ENCODE measurements at places on chromosomes 4 and X.

- no peak for DNase-seq
Measured at GRCh38 chrX:19956306-19956705, 34.6 kb downstream of the BCLAF3 start.

- DNase-seq = no peak
Measured at GRCh38 chrX:4094926-4095325, 381.5 kb upstream of the PRKX start.

GRCh38 chrX:9355739-9356138 is 109.1 kb upstream of the TBL1X start:
- no peak for DNase-seq

- no peak for DNase-seq
Measured at GRCh38 chr4:92519727-92520126, 216.0 kb downstream of the GRID2 start.

DNA sequence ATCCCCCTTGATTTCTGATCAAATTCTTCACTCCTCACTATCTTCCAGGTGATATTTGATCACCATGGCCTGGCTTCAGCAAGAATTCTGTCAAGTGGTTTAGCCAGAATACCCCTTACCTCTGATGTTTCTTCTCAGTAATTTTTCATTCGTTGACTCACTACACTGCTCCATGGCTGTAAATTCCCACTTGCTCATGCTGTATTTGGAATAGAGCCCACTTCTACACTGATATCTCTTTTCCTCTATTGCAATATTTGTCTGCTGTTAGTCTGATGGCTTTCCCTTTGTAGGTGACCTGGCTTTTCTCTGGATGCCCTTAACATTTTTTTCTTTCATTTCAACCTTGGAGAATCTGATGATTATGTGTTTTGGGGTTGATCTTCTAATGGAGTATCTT is 73.9 kb upstream of the DIPK2B start:
- no peak for DNase-seq

- DNase-seq = no peak
Measured at GRCh38 chr4:74934016-74934831, 1.3 kb downstream of the PARM1 start.

GRCh38 chr4:71415491-71415890 is 76.7 kb downstream of the SLC4A4 start:
- DNase-seq = no peak

GRCh38 chr4:138646383-138646782 is 369.2 kb upstream of the NOCT start:
- no peak for DNase-seq

GRCh38 chrX:72367516-72367915 is 61.8 kb upstream of the CITED1 start:
- DNase-seq = no peak

- no peak for DNase-seq
Measured at GRCh38 chr4:186260504-186261448, 5.2 kb upstream of the F11 start.

DNA sequence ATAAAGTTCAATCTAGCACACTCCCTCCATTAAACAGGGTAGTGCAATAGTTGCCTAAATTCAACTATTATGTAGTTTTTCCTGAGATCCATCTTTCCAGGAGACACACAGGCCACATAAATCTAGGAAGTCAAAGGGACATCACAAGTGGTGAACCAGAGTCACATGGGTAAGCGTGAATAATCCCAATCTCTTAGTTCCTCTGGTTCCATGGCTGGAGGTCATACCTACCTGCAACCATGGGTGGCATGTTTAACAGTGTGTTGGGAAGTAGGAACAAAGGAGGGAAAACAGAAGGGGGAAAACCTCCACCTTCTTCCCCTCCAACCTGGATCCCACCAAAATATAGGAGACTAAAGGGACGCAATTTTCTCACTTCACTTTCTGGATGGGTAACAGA is 2651.6 kb downstream of the ARAP2 start:
- no peak for DNase-seq

GRCh38 chrX:140433582-140433981 is 71.3 kb downstream of the SOX3 start:
- no peak for DNase-seq

GRCh38 chr4:119304431-119304830 is 17.5 kb downstream of the FABP2 start:
- no peak for DNase-seq

DNA sequence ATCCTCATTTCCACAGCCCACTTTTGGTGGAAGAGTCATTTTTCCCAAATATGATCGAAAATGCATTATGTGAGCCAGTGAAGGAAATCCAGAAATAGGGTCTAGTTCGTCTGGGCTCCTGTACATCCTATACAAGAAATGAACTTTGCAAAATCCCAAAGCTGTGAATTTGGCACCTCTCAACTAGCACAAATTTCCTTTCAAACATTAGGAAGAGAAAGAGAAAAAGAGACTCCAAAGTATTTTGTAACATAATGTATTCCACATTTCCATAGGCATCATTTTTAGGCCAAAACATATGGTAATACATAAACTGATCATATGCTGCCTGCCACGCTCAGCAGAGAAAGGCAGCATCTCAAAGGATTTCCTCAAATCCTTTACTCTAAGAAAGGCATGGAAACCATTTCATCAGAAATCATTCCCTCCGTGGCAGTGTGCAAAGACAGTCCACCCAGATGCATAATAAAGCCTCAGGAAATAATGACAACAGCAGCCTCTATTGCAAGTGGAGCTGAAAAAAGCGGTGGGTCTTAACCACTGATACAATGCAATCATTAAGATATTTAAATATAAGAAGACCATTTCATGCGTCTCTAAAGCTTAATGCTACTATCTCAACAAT is 56.8 kb downstream of the ANOS1 start:
- DNase-seq = no peak

DNA sequence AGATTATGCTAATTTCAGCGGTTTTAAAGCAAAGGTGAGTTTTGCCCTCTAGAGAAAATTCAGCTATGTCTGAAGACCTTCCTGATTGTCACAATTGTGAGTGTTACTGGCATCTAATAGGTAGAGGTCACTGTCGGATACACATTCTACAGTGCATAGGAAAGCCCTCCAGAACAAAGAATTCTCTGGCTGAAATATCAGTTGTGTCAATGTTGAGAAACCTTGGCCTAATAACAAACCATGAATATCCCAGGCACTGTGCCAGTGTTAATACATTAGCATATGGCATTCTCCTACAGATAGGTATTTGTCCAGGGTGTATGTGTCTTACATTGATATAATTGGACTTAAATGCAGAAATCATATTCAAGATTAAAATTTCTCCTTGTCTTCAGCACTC is 294.3 kb downstream of the FSTL5 start:
- DNase-seq = no peak

- DNase-seq = no peak
Measured at GRCh38 chr4:98493296-98493695, 165.1 kb downstream of the TSPAN5 start.

DNA sequence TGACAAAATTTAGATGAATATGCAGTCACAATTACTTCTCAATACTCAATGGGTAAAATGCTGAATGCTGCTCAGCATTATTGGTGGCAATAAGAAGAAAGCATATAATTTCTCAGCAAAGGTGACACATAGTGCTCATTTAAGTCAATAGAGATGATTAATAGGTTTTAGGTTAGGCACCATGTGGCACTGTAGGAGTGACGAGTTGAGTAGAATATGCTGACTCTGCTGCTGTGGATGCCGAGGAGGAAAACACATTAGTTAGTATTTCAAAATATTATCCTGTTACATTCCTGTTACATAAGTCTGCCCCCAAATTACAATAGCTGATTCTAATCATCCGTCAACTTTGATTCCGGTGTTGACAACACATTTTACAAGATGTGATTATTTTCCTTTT is 13.7 kb upstream of the CXCL5 start:
- no peak for DNase-seq

DNA sequence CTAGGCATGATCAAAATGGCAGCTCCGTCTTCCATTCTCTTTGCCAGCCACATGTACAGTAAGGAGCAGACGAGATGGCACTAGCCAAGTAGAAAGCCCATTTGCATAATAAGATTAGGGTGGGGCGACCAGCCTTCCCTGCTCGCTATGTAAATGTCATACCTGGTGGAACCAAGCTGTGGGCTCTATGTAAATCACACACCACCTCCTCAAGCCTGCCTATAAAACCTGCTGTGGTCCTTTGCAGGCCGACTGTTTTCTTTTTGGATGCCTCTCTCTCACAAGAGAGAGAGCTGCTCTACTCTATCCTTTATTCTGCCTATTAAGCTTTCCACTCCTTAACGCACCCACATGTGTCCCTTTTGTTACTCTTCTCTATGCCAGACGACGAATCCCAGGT is 1472.7 kb downstream of the ARAP2 start:
- DNase-seq = no peak

DNA sequence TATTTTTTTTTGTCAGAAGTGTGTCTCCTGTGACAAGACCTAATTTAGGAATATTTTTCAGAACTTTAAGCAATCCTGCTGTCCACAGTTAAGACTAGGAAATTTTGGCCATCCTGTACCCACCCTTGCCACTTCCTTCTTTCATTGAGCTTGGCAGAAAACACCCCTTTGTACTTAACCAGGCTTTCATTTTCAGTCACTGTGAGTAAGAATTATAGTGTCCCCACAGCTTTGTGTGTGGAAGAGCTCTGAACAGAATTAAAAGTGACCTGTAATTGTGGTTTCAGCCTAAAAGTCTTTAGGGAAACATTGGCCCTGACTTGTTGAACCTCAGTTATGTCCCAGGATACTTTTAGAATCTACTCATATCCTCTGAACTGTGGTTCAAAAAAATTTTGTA is 153.7 kb upstream of the BMP3 start:
- DNase-seq = no peak

DNA sequence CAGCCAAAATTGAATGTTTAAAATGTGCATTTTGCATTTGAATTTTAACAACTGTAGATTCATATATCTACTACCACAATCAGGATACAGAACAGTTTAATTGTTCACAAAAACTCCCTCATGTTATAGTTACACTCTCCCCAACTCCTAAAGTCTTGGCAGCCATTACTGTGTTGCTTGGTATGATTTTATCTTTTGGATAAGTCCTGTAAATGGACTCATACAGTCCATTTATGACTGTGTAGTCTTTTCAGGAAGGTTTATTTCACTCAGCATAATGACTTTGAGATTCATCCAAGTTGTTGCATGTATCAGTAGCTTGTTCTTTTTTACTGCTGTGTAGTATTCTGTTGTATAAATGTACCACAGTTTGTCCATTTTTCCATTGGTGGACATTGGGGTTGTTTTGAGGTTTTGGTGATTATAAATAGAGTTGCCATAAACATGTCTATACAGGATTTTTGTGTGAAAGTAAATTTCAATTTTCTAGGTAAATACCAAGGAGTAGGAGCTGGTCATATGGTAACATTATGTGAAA is 9.9 kb downstream of the FAM193A start:
- no peak for DNase-seq

DNA sequence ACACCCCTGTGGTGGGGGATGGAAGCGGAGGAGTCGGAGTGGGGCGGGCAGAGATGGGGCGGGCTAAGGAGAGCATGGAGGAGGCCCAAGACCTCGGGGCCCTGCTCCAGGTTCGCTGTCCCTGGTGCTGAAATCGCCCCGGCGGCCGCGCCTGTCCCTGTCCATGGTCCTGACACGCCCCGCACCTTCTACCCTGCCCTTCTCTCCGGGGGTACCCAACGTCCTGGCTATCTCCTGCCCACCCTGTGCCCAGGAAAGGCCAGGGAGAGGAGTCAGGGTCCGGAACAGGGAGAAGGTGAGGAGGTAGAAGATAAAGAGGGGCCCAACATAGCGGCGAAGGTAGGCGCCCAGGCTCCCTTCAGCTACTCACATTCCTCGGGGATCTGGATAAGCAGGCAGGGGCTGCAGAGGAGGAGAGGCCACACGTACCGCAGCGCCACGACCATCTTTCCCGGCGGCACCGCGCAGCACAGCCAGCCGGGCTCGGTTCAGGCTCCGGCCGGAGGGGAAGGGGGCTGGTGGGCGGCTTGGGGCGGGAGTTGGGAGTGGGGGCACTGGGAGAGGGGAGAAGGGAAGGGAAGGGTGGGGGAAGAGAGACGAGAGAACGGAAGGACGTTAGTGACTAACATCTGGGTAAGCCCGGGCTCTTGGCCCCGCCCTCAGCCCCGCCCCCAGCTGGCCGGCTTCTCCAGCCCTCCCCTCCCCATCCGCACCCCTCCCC is 10.4 kb downstream of the L1CAM start:
- peak; percentile 81 for DNase-seq

DNA sequence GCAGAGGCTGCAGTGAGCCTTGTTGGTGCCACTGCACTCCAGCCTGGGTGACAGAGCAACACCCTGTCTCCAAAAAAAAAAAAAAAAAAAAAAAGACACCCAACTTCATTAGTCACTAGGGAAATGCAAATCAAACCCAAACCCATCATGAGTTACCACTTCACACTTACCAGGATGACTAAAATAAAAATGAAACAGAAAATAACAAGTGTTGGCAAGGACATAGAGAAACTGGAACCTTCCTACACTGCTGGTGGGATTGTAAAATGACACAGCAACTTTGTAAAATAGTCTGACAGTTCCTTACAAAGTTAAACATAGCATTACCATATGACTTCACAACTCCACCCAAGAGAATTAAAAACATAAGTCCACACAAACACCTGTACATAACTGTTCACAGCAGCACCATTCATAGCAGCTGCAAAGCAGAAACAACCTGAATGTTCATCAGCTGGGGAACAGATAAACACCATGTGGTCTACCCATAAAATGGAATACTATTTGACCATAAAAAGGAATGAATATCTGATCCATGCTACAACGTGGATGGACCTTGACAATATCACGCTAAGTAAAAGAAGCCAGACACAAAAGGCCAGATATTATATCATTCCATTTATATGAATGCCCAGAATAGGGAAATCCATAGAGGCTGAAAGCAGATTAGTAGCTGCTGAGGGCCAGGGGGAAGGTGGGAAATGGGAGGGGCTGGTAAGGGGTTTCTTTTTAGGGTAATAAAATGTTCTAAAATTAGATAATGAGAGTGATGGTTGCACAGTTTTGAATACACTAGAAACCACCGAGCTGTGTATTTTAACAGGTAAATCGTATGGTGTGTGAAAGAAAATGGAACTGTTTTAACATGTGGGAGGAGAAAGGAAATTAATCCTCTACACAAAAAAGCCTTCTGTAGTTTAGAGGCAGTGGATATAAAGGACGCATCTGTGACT is 18.3 kb downstream of the CD99L2 start:
- DNase-seq = no peak

DNA sequence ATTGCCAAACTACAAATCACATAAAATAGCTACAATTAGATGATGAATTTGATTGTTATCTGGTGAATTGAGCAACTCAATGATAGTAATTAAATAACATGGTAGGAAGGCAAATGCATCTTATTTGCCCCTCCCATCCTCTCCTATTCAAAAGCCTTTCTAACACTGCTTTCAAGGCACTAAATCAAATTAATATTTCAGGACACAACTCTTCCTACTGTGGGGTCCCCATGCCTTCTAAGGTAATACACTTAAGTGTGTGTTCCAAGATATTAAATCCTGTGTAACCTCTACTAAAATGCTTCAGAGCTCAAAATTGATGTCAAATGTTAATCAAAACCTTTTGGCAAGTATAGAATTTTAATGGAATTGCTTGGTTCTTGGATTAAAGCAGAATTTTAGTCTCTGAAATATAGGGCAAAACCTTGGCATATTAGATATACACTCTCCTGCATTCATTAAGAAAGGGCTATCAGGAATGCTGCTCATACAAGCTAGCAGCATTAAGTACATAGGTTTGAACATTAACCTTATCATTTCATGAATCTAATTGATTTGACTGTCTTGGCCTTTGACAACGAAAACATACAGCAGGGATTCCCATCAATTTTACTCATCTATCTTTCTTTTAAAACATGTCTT is 371.8 kb upstream of the GALNTL6 start:
- no peak for DNase-seq

GRCh38 chrX:11374570-11374969 is 81.4 kb downstream of the AMELX start:
- DNase-seq = no peak

- DNase-seq = no peak
Measured at GRCh38 chrX:134670134-134670924, 12.1 kb upstream of the PLAC1 start.

Measured in activated T-cell treated with anti-CD3 and anti-CD28 coated beads, Interleukin-2, amount 50 U/mL, for 24 hours (primary cell).